ENCODE measurements at places on chromosomes 12 and 14.

DNA sequence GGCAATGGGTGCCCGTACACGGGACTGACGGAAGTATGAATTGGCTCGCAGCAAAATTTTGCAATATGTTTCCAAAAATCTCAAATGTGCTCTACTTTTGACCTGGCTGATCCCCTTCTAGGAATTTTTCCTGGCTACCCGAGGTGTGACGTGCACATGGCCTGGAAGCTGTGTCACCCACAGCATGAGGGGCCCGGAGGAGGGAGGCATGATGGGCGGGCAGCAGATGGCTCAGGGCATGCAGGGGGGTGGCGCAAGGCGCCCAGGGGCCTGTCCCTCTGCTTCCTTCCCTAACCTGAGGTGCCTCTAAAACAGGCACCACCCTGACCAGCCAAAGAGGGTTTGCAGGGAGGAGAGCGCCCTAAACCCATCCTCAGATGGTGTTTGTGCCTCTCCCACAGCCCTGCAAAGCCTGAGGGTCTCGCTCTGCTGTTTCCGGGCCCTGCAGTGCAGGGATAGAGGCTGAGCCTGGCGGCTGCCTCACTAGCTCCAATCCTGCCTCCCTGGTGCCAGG, 6.7 kb downstream of the GPR132 start:
- no peak for DNase-seq

DNA sequence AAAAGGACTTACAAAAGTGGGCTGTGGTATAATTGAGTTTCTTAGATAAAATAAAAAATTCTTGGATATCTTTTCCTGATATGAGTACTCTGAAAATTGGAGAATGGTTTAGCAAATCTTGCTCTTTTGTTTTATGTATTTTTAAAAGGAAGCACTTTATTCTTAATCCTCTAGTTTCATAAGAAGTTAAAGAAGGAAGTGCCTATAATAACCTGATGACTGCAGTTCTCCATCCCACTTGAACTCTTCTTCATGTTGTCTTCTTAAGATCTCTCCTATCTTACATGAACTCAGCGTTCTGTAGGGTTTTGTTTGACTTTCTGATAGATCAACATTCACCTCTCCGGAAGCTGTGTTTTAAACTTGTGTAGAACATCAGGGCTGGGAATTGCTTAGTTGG, 271.0 kb downstream of the ERC1 start:
- no peak for DNase-seq

GRCh38 chr14:85530626-85531025, 682 bp downstream of the FLRT2 start:
- no peak for DNase-seq

DNA sequence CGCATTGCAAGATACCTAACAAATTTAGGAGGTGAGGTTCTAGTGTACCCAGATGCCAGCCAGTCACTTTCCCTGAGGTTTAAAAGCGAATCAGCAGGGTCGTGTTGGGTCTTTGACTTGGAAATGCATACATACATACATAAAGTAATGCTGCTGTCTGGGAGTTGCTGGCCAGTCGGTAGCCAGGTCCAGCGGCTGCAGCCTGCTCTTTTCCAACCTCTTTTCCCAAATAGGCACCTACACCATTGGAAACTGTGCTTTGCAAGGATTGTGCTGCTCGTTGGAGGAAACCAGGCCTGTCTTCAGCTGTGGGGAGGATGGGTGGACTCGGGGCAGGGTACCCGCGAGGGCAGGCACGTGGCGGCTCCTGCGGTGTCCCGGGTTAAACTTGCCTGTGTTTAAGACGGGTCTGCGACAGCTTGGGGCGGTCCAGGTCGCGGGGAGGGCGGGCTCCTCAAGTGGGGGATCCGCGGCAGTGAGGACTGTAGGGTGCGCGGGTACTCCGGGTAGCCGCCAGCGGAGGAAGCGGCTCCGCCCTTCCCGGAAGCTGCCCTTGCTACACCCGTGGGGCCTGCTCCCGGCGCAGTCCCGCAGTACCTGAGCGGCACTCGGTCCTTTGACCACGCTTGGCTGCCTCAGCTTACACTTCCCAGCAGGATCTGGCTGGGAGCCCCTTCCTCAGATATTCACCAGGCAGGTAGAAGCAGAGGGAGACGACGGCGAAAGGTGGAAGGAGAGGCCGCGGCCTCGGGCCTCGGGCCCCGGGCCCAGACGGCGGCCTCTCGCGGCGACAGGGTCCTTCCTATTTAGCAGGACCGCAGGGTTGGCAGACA, 2.7 kb downstream of the TTC6 start:
- DNase-seq: no peak

DNA sequence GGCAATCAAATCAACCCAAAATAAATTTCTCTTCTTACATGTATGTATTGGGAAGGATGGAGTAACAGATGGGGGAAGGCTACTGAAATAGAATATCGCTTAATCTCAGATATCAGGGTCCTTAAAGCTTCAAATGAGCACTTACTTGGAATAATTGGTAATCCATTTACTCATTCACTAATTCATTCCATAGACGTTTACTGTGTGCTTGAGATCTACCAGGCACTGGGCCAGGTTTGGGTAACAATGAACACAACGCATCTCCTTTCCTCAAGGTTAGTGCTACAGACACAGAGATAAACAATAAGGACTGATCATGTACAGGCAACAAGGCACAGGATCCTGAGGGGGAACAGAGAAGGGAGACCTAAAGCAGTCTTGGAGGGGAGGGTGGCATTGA, 54.4 kb upstream of the KRR1 start:
- no peak for DNase-seq

GRCh38 chr12:94793191-94793595, 142.8 kb upstream of the TMCC3 start:
- DNase-seq: no peak

- peak; percentile 23 for DNase-seq
Measured at GRCh38 chr12:40735551-40736230, 43.5 kb downstream of the CNTN1 start.

- no peak for DNase-seq
Measured at GRCh38 chr14:36430662-36431084, 89.4 kb downstream of the NKX2-1 start.

DNA sequence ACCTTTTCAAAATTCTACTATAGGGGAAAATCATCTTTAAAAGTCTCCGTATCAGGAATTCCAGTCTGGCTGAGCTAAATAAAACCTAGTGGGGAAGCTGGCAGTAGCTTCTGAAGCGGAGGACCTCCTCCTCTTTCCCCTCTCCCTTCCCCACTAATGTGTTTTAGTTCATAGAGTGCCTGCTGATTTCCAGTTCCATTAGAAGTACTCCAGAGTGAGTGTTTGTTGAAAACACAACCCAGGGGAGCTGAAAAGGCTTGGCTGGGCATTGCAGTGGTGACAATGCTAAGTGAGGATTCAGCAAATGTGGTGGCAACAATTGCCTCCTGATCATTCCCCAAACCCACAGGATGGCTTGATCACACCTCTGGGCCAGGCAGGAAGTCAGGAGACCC, 144.2 kb upstream of the FRMD6 start:
- DNase-seq: peak; percentile 36

GRCh38 chr12:47755655-47756562, 2.8 kb downstream of the RAPGEF3 start:
- DNase-seq: no peak

DNA sequence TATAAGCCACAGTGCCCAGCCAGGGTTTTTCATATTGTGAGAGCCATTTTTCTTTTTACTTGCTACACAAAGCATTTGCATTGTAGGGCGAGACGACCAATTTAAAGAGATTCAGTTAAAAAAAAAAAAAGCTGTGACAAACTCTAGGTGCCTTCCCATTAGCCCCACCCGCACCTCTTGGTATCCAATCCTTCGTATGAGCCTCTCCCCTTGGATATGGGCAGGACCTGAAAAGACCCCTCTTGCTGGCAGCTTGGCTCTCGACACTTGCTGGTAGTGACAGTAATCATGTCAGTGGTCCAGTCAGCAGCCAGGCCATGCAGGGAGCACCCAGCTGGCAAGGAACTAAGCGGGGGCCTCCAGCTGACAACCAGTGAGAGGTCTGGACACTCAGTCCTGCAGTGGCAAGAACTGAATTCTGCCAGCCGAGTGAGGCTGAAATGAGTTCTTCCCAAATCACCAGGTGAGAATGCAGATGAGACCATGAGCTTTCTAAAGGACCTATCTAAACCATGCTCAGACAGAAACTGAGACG, 46.5 kb downstream of the SINHCAF start:
- no peak for DNase-seq

DNA sequence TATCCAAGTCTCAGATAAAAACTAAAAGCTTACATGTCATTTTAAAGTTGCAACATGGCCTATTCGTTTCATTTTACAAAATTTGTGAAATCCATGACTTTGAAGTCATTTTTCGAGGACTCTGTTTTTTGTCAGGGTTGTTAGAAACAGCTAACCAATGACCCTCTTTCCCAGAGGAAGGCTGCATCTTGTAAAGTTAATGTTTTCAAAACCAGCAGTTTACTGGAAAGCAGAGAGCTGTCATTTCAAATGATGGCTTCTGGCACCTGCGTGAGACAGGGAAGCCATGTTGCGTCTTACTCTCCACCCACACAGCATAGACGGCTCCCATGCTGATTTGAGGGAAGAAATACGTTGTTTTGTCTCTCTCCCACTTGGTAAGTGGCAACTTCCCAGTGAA, 50.1 kb upstream of the RTRAF start:
- DNase-seq: no peak

GRCh38 chr12:111846016-111846415, 4.0 kb downstream of the MAPKAPK5 start:
- no peak for DNase-seq

DNA sequence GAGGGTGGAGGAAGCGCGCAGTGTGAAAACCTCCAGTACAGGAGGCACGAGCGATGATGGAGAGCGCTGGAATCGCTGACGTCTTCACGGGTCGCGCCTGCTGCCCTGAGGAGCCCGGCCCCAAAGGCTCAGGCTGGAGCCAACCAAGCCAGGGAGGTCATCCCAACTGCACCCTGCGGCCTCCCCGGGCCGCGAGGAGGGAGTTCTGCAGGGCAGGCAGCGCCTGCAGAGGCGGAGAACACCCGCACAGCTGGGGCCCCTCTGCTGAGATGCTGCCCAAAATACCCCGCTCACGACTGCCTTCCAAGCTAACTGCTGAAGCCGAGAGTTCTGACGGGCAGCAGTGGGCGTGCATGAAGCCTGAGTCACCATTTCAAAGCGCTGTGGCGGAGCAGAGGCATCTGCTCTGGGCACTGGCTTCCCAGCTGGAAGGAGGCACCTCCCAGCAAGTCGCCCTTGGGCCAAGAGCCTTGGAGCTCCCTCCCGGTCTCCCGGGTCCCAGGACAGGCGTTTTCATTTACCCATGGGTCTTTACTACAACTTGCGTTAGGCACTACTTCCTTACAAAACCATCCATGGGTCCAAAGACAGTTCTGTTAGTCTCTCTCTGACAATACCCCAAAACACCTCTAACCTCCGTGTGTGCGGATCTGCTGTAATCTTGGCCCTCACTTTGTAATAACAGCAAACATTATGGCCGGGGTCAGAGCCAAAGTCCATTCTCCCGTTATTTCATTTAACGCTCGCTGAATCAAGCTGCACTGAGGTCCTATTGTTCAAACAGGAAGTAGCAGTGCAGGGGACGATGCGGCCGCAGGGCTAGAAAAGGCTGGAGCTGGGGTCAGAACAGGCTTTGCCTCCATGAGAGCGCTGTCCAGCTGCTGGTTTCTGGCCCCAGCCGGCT, 60.1 kb upstream of the RIMBP2 start:
- peak; percentile 56 for DNase-seq

DNA sequence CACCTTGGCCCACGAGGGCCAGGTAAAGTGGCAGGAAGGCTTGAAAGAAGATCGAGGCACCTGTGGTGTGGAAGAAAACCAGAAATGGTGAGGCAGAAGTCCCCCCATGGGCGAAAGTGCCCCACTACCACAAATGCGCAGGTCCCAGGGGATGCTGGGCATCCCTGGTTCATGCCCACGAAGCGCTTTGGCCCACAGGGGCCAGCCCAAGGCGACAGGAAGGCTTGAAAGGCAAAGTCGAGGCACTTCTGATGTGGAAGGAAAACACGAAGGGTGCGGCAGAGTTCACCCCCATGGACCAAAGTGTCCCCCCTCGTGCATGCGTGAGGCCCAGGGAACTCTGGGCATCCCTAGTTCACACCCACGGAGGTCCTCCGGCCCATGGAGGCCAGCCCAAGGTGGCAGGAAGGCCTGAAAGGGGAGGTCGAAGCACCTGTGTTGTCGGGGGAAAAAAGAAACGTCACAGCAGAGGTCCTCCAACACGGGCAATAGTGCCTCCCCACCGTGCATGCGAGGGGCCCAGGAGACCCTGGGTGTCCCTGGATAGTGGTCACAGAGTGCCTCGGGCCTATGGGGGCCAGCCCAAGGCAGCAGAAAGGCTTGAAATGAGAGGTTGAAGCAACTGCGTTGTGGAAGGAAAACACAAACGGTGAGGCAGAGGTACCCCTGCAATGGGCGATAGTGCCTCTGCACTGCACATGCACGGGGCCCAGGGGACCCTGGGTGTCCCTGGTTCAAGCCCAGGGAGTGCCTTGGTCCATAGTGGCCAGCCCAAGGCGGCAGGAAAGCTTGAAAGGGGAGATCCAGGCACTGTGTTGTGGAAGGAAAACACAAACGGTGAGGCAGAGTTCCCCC, 373.9 kb downstream of the ALG10 start:
- peak; percentile 2 for DNase-seq

DNA sequence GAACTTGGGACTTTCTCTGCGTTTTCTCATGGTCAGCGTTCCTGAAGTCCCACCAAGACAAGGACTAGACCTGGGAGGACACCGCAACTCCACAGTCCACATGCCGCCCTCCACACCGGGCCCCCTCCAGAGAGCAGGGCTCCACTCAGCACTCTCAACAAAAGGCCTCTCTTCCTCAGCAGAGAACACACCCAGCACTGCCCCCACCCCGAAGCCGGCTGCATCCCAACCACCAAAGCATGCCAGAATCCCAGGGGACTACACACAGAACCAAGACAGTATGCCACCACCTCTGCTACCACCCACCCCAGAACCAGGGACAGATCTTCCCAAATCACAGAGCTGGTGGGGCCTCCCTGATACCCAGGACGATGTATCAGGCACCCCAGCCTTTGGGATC, 88.3 kb downstream of the BCL11B start:
- DNase-seq: no peak

DNA sequence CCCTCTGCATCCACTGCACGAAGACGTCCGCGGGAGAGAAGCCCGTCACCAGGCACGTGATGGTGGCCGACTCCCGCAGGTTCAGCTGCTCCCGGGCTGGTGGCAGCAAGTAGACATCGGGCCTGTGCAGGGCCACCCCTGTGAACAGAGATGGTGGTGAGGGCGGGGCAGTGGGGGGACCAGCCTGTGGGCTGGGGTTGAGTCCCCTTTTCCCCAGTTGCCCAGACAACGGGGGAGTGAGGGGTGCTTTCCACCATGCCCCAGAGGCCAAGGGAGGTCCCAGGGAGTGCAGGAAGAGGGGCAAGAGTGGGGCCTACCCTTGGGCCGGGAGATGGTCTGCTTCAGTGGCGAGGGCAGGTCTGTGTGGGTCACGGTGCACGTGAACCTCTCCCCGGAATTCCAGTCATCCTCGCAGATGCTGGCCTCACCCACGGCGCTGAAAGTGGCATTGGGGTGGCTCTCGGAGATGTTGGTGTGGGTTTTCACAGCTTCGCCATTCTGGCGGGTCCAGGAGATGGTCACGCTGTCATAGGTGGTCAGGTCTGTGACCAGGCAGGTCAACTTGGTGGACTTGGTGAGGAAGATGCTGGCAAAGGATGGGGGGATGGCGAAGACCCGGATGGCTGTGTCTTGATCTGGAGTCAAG, 328.3 kb downstream of the TMEM121 start:
- no peak for DNase-seq

- no peak for DNase-seq
Measured at GRCh38 chr14:35971965-35972630, 146.0 kb downstream of the BRMS1L start.

- DNase-seq: no peak
Measured at GRCh38 chr14:54050759-54051158, 94.1 kb upstream of the BMP4 start.

All from BE2C (cell line).